ENCODE measurements at places on chromosomes 2 and 18.
A peak's percentile ranks its signal among the peaks of the same experiment; 100 is the strongest.

DNA sequence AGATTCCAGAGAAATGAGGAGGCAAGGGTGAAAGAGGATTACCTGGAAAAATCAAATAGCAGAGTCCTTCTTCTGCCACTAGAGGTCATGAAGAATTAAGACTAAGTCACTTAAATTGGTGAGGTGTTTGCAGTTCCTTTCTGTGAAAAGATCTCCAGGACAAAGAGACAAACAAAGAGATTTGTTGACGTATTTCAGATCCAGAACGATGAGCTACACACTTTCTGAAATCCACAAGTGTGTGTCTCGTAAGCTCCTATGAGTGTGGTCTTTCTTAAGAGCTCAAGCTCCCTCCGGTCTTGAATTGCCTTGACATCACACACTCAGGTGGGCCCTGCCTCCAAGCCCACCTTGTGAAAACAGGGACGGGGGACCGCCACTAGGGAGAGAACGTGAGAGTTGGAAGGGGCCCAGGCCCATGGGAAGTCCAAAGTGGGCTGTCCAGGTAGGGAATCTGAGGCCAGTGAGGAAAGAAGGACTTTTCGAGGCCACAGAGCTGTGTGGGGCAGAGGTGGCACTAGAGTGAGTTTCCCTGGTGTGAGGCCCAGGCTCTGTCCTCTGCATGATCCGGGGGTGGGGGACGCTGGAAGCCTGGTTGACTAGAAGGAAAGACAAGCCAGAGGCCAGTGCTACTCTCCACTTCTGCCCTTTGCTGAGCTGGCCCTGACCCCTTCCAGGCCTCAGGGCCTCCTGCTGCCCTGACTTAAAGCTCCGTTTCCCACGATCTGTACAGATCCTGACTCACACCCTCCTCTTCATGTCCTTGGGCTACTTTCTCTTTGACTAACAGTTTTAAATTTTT lies 168.1 kb upstream of the NCK2 start:
- peak; percentile 6 for DNase-seq

- no peak for DNase-seq
Measured at GRCh38 chr2:100256849-100257248, 65.5 kb downstream of the LONRF2 start.

DNA sequence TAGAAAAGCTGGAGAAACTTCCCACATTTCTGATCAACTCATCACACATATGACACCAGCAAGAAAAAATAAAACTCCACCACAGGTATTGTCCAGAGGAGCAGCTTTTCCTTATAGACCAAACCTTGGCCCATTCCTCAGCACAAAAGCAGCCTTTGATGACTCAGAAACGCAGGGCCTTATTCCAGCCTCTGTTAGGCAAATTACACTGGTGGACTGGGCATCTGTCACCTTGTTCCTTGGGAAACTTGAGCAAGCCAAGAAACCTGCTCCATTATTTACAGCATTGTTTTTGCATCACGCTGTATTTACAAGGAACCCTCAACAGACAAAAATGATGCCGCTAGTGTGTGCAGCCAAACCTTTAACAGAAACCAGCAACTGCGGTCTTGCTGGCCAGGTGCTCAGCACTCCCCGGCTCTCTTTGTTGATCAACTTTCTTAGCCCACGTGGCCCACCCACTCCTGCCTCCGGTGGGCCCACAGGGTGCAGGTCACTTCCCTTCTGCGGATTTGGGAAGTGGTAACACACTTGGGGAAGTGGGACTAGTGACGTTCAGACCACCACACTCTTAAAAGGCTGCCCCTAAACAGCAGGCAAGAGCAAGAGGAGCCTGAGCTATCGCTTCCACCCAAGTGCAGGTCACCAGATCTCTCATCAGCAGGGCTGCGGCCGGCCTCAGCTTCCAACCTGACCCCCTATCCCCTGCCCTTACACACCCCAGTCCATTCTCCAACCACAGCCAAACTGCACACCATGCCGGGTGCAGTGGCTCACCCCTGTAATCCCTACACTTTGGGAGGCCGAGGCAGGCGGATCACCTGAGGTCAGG lies 1.5 kb downstream of the AP1S3 start:
- no peak for DNase-seq

- no peak for DNase-seq
Measured at GRCh38 chr2:136582628-136583205, 182.6 kb upstream of the THSD7B start.

- no peak for DNase-seq
Measured at GRCh38 chr2:136115183-136115761, 2.7 kb downstream of the CXCR4 start.

GRCh38 chr18:36398419-36398818 lies 100.9 kb downstream of the FHOD3 start:
- DNase-seq: no peak

GRCh38 chr18:59008302-59008974 lies 131.2 kb upstream of the SEC11C start:
- DNase-seq: no peak

- DNase-seq: no peak
Measured at GRCh38 chr18:34221971-34222306, 2.8 kb downstream of the NOL4 start.

- DNase-seq: no peak
Measured at GRCh38 chr2:15950088-15950952, 10.0 kb downstream of the MYCN start.

DNA sequence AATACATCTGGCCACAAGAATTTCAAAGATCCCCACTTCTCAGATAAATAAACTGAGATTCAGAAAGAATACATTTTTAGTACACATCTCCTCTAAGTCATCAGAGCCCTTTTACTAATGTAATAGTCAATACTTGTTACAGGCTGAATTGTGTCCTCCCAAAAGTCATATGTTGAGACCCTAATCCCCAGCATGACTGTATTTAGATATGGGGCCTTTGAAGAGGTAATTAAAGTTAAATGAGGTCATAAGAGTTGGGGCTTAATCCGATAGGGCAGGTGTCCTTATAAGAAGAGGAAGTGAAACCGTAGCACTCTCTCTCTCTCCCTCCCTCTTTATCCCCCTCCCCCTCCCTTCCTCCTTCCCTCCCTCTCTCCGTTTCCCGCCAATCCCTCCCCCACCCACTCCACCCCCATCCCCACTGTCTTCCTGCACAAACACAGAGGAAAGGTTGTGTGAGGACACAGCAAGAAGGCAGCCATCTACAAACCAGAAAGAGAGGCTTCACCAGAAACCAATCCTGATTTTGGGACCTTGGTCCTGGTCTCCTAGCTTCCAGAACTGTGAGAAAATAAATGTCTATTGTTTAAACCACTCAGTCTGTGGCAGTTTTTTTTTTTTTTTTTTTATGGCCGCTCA lies 66.6 kb upstream of the ZNF397 start:
- no peak for DNase-seq

DNA sequence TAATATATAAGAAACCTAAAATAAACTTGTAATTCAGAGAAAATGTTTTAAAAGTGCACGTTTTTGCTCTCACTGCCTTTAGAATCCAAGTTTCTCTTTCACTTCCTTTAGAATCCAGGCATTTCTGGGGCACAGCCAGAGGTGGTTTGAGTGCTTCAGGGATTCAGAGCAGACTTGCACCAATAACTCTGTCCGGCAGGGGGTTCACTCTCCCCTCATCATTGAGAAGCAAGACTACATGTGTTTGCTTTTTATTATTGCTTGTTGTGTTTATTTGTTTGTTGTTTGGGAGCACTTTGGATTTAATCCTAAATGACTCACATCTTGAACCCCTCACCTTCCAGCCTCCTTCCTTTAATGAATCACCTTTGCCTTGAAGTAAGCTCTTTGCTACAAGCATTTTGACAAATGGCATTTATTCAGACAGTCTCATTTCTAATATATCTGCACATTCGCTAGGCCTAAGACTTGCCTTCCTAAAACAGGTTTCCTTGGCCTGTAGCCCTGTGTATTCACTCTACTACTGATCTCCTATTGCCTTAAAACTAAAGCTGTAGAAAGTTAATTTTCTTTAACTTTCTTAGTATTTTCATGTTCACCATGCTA lies 233.5 kb upstream of the ATP5MC3 start:
- peak; percentile 73 for DNase-seq

DNA sequence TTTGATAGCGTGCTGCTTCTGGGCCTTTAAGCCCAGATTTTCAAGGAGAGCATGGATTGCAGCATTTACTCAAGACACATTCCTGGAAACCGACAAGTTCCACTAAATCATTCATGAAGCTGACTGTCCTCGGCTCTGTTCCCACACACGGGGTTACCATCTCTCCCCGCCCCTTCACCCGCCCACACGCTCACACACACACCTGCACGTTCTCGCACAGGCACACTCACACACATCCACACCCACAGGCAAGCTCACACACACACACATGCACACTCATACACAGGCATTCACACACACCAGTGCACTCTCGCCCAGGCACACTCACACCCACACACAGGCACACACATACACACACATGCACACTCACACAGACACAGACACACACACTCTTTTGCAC lies 150.0 kb upstream of the AGAP1 start:
- no peak for DNase-seq

DNA sequence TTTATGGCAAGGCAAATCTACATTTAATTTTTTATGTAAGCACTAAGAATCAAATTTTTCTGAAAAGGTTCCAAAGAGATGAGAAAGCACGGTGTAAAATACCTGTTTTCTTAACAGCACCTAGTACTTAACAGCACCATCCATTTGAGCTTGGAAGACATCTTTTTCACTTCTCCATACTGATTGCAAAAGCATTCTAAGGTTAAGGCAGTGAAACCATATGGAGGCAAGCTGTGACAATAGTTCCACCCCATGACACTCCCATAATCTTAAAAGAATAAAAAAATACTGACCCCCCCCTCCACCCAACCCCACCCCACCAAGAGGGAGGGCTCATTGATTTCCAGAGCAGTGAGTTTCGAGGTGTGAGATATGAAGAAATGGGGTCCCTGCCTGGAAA lies 60.6 kb downstream of the ZCCHC2 start:
- DNase-seq: no peak

- DNase-seq: no peak
Measured at GRCh38 chr2:10527585-10527984, 79.5 kb upstream of the ODC1 start.

DNA sequence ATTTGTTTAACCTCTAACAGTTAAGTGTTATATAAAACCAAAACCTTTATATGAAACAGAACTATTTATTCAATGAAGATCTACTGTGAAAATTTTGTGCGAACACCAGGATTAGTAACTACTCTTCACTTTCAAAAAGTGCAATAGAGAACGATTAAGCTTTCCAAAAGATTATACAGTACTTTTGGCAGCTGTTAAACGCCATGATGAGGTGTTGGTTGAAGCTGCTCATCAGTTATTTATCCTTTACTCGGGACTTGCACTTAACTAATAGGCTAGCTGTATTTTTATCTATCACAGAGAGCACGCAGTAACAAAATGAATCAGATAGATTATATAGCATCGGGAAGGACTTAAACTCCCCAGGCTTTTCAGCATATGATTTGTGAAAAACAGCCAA lies 113.6 kb downstream of the GCA start:
- no peak for DNase-seq

GRCh38 chr2:216405588-216405987 lies 6.7 kb upstream of the SMARCAL1 start:
- DNase-seq: no peak

GRCh38 chr2:225894236-225894980 lies 494.9 kb downstream of the NYAP2 start:
- DNase-seq: peak; percentile 23

- no peak for DNase-seq
Measured at GRCh38 chr2:162749994-162750393, 88.6 kb downstream of the KCNH7 start.

GRCh38 chr2:139293992-139294548 lies 513.9 kb upstream of the NXPH2 start:
- DNase-seq: no peak
